ENCODE measurements at places on chromosomes 12 and 14. TPM values are rescaled to one million over a fixed set of nuclear protein-coding genes. Genes with fewer than 3 reads are reported as not detected.

GRCh38 chr12:107537464-107538119, 148.0 kb upstream of the PWP1 start:
- no peak overlapping the region for H3K27ac ChIP-seq
- no peak for DNase-seq
- no peaks in the 10 kb centered on the region for H3K4me1 ChIP-seq
- no peak overlapping the region for H3K4me3 ChIP-seq
- H3K27me3 ChIP-seq = no peaks in the 10 kb centered on the region

DNA sequence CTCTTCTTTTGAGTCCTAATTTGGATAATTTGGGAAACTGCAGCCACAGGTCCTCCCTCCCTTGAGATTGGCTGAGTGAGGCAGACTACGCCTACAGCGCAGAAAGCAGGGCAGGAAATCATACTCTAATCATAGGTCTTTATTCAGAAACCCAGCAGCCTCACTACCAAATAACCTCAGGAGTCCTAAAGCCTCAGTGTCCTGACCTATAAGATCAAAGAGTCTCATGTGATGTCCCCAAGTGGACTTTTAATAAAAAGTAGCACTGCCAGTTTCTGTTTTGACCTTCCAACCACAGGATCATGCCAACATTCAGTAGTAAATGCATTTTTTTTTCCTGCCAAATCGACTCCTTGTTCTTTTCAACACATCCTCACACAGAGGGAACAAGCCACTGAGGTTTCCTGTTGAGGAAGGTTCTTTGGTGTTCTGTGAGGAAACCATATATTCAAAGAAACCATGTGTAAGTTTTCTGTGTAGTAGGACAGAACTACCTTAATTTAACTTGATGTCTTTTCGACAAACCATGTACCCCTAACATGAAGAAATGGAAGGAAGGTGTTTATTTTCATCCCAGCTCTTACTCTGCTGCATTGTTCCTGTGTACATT, 72.2 kb downstream of the VCPKMT start:
- H3K4me1 ChIP-seq = peaks cover 71% of the 10 kb centered on the region
- no peak for DNase-seq

GRCh38 chr12:40692765-40693206, 547 bp downstream of the CNTN1 start:
- no peak overlapping the region for H3K4me3 ChIP-seq
- DNase-seq = no peak
- no peaks in the 10 kb centered on the region for H3K27me3 ChIP-seq
- no peaks in the 10 kb centered on the region for H3K4me1 ChIP-seq
- H3K36me3 ChIP-seq = no peaks in the 10 kb centered on the region

DNA sequence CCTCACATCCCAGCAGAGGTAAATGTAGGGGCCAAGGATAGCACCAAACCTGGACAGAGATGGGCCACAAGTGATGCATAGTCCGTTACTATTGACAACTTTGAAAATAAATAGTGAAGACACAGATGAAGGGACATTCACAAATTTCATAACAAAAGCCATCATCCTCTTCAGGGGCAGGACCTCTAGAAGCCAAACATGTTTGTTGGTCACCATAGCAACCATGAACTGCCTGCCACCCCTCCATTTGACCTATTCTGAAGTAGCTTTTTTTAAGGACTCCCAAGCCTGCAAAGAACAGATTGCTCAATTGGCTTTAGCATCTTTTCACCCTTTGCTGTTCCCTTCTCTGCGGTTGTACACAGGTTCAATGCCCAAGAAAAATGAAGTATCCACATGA, 35.7 kb upstream of the MDM1 start:
- H3K4me3 ChIP-seq = no peak overlapping the region
- H3K27me3 ChIP-seq = no peaks in the 10 kb centered on the region
- no peaks in the 10 kb centered on the region for H3K36me3 ChIP-seq
- DNase-seq = no peak
- H3K4me1 ChIP-seq = peaks cover 61% of the 10 kb centered on the region
- no peak overlapping the region for H3K27ac ChIP-seq

GRCh38 chr12:9707864-9708808, 24.8 kb downstream of the CLECL1 start:
- H3K4me3 ChIP-seq = peak overlapping the region; percentile 18
- H3K4me1 ChIP-seq = peaks cover 41% of the 10 kb centered on the region
- H3K27me3 ChIP-seq = no peaks in the 10 kb centered on the region
- H3K27ac ChIP-seq = no peak overlapping the region
- DNase-seq = peak; percentile 80

DNA sequence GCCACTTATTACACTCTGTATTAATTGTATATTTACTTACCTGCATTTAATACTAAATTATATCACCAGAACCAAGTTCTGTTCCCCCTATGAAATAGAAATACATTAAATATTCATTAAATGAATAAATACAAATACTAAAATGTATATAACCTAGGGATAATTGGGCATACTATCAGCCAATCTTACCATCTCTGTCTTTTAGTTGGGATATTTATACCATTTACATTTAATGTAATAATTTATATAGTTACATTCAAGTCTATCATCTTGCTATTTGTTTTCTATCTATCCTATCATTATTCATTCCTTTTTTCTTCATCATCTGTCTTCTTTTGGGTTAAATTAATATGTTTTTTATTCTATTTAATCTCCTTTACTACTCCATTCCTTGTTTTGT, 4.1 kb upstream of the ADAMTS20 start:
- H3K27me3 ChIP-seq = no peaks in the 10 kb centered on the region
- no peak for DNase-seq
- no peak overlapping the region for H3K4me3 ChIP-seq
- no peaks in the 10 kb centered on the region for H3K36me3 ChIP-seq

GRCh38 chr12:2402073-2402579, 349.3 kb downstream of the CACNA1C start:
- H3K27ac ChIP-seq = no peak overlapping the region
- H3K4me3 ChIP-seq = no peak overlapping the region
- no peaks in the 10 kb centered on the region for H3K36me3 ChIP-seq
- H3K4me1 ChIP-seq = no peaks in the 10 kb centered on the region

DNA sequence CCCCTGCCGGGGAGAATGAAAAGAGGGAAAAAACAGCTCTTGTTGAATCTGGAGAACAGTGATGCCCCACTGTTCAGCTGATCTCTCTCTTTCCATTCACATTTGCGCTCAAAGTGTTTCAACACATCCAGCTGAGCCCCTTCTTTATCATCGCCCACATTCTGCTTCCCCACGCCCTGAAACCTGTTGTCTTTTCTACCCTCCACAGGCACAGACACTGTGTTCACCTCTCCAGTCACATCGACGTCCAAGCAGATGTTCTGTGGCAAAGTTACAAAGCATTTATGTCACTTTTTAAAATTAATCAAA, 338.7 kb downstream of the EGLN3 start:
- no peaks in the 10 kb centered on the region for H3K36me3 ChIP-seq
- DNase-seq = no peak
- no peak overlapping the region for H3K4me3 ChIP-seq
- no peak overlapping the region for H3K27ac ChIP-seq

DNA sequence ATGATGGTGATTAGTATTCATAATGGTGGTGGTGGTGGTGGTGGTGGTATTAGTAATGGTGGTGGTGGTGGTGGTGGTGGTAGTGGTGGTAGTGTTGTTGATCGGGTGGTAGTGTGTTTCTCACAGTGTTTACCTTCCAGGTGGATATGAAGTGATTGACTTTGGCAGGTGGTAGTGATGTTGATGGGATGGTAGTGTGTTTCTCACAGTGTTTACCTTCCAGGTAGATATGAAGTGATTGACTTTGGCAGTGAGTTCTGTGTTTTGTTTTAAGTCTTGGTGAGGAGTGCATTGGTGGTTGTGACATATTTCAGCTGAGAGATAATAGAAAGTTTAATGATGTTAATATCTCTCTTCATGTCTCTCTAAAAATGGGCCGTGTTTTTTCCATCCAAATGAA, 189.4 kb downstream of the TMTC2 start:
- no peak for DNase-seq
- H3K27ac ChIP-seq = no peak overlapping the region
- H3K27me3 ChIP-seq = no peaks in the 10 kb centered on the region
- no peaks in the 10 kb centered on the region for H3K36me3 ChIP-seq

DNA sequence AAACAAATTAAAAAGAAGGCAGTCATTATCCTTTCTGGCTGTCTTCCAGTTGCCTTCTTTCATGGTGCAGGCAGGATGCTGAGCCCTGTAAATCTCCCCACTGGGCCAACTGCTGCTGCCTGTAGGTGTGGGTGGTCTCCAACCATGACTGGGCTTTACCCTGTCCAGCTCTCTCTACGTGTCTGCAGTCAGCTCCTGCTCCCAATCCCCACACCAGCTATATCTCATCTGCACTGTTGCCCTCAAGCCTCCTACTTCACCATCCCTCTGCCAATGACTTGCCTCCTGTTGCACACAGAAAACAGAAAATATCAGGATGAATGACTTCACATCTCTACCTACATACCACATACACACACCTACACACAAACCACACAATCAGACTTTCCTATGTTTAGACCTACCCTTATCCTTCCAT, 39.7 kb upstream of the PSMA6 start:
- no peaks in the 10 kb centered on the region for H3K27me3 ChIP-seq
- H3K27ac ChIP-seq = no peak overlapping the region
- H3K4me3 ChIP-seq = no peak overlapping the region
- no peaks in the 10 kb centered on the region for H3K36me3 ChIP-seq
- H3K4me1 ChIP-seq = no peaks in the 10 kb centered on the region

Gene CELA1
- total RNA-seq = not detected

Gene KRT75
- not detected for total RNA-seq

Gene IKZF4
- total RNA-seq = 11.0 TPM

Gene ACOT6
- total RNA-seq = not detected

Gene AKAP6
- total RNA-seq = 1.4 TPM

Gene BCL7A
- total RNA-seq = 3.0 TPM

Gene IL22
- total RNA-seq = 0.46 TPM

Gene SLC4A8
- total RNA-seq = 2.2 TPM

Gene GPR162
- total RNA-seq = not detected
